ENCODE measurements at places on chromosomes 4 and X. TPM values are rescaled to one million over a fixed set of nuclear protein-coding genes. Genes with fewer than 3 reads are reported as not detected.

PAGE4 gene
- total RNA-seq: not detected

NPFFR2 gene
- total RNA-seq: not detected

TRIM61 gene
- 6.9 TPM for total RNA-seq

FOXR2 gene
- not detected for total RNA-seq

VEGFC gene
- total RNA-seq: not detected

GRCh38 chrX:151762802-151763201 is 28.3 kb downstream of the CNGA2 start:
- DNase-seq: no peak

DNA sequence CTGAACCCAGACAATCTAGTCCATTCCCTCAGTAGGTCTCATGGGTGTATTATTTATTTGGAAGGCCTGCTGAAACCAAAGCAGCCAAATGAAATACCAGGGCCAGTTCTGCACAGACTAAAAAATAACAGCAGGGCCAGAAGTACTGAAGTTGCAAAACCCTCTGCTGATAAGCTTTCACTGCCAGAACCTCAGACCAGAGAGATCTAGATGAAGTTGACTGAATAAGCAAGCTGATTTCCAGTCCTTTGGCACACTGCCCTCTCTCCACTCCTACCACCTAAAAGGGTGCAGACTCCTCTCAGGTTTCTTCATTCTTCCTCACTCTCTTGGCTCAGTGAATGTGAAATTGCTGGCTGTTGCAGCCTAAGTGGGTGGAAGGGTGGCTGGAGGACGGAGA is 276.7 kb upstream of the KLF3 start:
- DNase-seq: no peak

DNA sequence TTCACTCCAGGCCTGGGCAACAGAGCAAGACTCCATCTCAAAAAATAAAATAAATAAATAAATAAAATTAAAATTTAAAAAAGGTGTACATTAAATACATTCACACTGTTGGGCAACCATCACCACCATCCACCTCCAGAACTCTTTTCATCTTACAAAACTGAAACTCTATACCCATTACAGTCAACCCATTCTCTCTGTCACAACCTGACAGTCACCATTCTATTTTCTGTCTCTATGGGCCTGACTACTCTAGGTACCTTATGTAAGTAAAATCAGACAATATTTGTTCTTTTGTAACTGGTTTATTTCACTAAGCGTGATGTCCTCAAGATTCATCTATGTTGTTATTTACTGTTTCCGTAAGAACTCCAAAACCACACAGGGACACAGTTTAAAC is 59.6 kb downstream of the FRYL start:
- no peak for DNase-seq

GRCh38 chr4:138685316-138685715 is 330.3 kb upstream of the NOCT start:
- no peak for DNase-seq

GRCh38 chr4:41177016-41177415 is 37.3 kb downstream of the APBB2 start:
- DNase-seq: no peak

DNA sequence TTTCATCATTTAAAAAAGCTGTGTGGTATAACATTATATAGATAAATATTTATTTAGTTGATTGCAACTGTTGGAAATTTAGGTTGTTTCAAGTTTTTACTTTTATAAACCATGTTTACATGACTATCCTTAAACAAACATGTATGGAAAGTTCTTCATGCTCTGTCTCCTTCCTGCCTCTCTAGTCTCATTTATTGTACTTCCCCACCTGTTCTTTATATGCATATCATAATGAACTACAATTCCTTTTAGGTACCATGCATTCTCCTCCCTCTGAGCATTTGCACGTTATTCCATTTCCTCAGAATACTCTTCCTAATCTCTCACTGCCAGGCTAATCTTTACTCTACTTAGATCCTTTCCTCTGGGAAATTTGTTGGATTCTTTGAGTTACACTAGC is 16.9 kb upstream of the ADH6 start:
- no peak for DNase-seq

DNA sequence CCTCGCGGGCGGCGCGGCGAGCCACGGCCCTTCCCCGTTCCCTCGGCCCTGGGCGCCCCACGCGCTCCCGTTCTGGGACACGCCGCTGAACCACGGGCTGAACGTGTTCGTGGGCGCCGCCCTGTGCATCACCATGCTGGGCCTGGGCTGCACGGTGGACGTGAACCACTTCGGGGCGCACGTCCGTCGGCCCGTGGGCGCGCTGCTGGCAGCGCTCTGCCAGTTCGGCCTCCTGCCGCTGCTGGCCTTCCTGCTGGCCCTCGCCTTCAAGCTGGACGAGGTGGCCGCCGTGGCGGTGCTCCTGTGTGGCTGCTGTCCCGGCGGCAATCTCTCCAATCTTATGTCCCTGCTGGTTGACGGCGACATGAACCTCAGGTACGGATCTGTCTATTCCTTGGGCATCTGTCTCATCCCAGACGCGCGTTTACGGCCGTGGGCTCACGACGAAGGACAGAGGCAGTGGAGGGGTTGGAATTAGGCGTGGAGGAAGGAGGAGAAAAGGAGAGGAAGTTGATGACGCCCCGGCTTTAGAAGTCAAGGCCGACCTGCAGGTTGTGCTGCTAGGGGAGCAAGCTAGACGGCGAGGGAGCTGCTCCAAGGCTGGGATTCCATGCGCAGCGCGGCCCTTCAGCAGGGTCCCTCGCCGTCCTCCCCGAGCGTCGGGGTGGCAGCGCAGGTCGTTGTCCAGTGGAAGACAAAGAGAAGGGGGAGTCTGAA is 792 bp downstream of the SLC10A4 start:
- no peak for DNase-seq

DNA sequence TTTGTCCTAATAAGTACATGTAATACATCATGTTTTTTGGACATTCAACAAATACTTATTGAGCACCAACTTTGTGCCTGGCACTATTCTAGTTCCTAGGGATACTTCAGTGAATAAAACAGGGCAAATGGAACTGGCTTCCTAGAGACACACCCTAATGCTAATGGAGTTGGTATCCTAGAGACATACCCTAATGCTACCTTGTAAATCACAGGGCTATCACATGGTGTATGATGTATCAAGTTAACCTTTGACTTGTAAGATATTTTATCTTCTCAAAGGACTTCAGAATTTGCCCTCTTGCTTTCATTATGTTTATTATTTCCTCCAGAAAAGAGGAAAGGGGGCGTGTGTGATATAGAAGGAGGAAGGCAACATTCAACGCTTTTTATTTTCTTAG is 10.1 kb downstream of the GK start:
- no peak for DNase-seq

Data from Karpas-422 (cell line).